ENCODE measurements at places on chromosomes 7 and 10. TPM values are rescaled to one million over a fixed set of nuclear protein-coding genes. Genes with fewer than 3 reads are reported as not detected.
A peak's percentile ranks its signal among the peaks of the same experiment; 100 is the strongest.

GRCh38 chr7:45923290-45923689 is 2.2 kb upstream of the IGFBP3 start:
- peaks cover 12% of the 10 kb centered on the region for H3K27me3 ChIP-seq
- no peaks in the 10 kb centered on the region for H3K36me3 ChIP-seq
- H3K27ac ChIP-seq = no peak overlapping the region
- H3K4me1 ChIP-seq = peaks cover 10% of the 10 kb centered on the region

DNA sequence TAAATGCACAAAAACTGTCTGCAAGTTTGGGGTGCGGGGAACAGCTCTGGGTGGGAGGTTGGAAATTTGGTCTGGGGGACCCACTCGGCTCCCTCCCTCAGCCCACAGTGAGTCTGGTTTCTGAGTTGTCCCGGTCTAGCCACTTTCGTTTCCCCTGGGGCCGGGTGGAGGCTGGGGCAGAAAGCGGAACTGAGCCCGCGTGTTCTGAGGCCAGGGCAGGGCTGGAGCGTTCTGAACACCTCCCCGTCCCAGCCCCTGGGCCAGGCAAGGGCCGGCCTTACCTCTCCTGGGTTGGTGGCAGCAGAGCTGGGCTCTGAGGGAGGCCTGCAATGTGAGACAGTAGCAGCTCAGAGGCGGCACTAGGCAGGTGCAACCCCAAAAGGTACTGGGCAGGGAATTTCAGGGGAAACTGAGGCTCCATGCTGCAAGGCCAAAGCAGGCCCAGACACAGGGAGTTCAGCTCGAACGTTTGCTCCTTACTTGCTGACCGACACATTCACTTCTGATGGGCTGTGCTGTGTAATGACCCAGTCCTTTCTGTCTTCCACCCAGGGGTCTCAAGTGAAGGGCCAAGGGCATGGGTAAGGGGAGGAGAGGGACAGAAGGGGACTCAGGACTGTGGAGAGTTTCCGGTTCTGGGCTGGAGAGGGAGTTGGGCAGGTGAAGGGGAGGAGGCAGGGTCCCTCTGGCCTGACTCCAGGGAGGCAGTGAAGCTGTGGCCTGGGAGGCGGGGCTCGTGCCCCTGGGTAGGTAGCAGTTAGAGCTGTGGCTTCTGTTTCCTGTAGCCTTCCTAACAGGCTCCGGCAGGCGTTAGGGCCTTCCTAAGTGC is 3.0 kb downstream of the IRF5 start:
- no peak overlapping the region for H3K27ac ChIP-seq
- H3K4me1 ChIP-seq = peaks cover 31% of the 10 kb centered on the region
- H3K27me3 ChIP-seq = peaks cover 45% of the 10 kb centered on the region
- H3K36me3 ChIP-seq = peaks cover 6% of the 10 kb centered on the region
- DNase-seq = no peak

The TAS2R3 gene
- polyA plus RNA-seq = not detected

GRCh38 chr10:45000752-45001380 is at the start of gene ZNF22:
ZNF22 (plus strand) TSS chr10:45000923; CDS start chr10:45003369, 2,446 bp downstream.
- peak within 1 kb of the TSS; percentile 99 for H3K27ac ChIP-seq
- no peaks in the 10 kb centered on the region for H3K27me3 ChIP-seq
- peaks cover 42% of the 10 kb centered on the region for H3K4me1 ChIP-seq
- peaks cover 41% of the 10 kb centered on the region for H3K36me3 ChIP-seq
- peak; percentile 90 for DNase-seq

The PRR15 gene
- polyA plus RNA-seq = not detected
